CD4-positive, alpha-beta T cell treated with Interleukin-17A for 4 hours (primary cell): ENCODE measurements at places on chromosomes 6 and 20.
A peak's percentile ranks its signal among the peaks of the same experiment; 100 is the strongest.

GRCh38 chr6:17057322-17057721, 44.5 kb upstream of the STMND1 start:
- no peak for DNase-seq

DNA sequence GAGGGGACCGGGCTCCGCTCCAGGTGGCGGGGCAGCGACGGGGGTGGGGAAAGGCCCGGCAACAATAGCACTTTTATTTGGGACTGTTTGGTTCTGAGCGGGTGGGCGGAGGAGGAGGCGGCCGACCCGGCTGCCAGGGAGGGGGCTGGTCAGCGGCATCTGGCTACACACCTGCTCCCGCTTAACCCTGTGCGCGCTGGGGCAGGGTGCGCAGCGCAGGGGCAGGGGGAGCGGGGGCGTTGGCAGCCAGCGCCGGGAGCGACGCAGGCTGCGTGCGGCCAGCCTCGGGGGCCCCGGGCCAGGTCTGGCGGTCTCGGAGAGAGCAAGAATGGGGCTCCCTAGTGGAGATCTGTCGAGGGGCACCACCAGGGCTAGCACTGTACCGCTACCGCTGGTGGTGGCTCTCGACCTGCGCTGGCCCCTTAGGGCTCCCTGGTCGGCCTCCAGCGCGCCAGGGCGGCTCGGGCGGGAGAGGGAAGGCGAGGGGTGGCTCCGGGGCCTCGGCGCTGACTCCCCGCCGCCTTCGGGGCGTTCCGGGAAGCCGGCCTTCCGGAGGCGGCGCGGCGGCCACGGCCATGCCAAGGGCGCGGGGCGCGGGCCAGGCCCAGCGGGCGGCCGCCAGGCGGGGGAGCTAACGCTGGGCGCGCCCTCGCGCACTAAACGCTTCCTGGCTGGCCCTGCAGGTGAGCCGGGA, 92.4 kb downstream of the NCR2 start:
- DNase-seq: peak; percentile 27

DNA sequence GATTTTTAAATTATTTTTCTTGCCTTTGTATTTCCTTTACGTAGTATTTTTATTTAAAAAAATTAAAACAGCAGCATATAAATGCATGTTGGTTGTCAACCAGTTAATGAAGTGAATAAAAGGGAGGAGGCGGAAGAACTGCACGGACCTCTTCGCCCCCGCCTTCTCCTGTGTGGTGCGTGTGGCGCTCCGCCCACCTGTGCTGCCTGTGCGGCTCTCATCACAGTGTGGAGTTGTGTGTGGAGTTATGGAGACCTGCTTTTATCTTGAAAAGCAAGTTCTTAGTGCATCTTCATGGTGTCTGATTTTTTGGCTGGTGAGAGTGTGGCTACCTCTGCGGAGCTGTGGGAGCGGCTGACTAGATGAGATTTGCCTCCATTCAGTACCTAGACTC, 58.4 kb downstream of the PTPN1 start:
- no peak for DNase-seq

- DNase-seq: peak; percentile 32
These were observed 2.3 kb downstream of the CCND3 start for GRCh38 chr6:41939176-41939847.

- no peak for DNase-seq
These were observed 64.7 kb downstream of the ARHGAP18 start for GRCh38 chr6:129645106-129645829.

GRCh38 chr20:34574426-34574825, 15.9 kb downstream of the MAP1LC3A start:
- DNase-seq: no peak

DNA sequence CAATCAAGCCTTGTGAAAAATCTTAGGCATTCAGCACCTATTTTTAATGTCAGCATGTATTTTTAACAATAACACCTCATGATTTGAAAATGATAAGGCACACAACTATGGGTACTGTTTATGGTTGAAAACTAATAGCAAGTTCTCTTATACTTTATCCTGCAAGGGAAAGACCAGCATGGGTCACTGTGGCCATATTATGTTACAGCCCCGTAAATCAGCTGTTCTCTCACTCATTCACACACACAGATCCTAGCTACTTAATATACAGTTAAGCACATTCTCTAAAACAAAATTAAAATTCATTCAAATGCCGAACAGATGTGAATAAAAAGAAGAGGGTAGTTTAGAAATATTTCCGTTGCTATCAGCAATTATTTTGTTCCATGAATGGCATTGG, 224.4 kb downstream of the OGFRL1 start:
- DNase-seq: no peak

GRCh38 chr20:47043086-47043485, 148.4 kb downstream of the EYA2 start:
- no peak for DNase-seq

GRCh38 chr20:63268256-63268655, 4.4 kb upstream of the ARFGAP1 start:
- DNase-seq: no peak

DNA sequence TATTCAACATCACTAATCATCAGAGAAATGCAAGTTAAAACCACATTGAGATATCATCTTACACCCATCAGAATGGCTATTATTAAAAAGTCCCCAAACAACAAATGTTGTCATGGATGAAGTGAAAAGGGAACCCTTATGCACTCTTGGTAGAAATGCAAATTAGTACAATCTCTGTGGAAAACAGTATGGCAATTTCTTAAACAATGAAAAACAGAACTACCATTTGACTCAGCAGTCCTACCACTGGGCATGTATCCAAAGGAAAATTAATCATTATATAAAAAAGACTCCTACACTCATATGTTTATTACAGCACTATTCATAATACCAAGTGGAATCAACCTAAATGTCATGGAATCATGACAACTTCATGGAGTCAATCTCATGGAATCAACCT, 611.3 kb upstream of the GJE1 start:
- no peak for DNase-seq

GRCh38 chr6:62285612-62286469, at the start of gene KHDRBS2:
Gene KHDRBS2, minus strand, starts transcription at chr6:62286225.
- DNase-seq: peak; percentile 7

DNA sequence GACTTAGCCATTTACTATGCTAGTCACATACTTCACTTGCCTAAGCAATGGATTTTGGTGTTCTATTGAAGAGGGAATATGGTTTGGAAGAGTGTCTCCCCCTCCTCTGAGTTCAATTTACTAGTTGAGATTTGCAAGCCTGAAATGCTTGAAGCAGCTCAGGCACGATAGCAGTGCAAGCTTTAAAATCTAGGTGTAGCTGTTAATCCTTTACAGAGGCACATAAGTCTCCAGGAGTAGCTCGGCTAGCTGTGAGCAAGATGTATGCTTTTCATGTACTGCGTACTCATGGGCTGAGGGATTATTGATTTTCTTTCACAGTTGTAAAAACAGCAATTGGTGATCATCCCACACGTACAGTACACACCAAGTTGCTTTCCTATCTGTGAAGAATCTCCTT, 726 bp downstream of the FLRT3 start:
- no peak for DNase-seq

DNA sequence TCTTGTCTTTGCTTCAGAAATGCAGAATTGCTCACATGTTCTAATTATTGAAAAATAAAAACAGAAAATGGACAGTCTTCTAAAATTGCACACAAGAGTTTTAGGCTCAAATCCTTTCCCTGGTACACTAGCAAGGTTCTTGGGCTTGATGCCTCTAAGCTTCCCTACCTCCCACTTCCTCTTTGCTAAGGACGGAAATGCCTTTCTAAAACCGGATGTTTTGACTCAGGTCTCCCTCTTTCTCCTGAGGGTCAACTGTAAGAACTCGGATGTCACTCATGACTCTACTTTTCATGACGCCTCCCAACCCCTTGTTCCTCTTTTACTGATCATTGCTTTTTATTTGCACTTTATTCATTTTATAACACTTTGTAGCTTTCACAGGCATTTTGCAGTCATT, 613.5 kb downstream of the C6orf118 start:
- no peak for DNase-seq

DNA sequence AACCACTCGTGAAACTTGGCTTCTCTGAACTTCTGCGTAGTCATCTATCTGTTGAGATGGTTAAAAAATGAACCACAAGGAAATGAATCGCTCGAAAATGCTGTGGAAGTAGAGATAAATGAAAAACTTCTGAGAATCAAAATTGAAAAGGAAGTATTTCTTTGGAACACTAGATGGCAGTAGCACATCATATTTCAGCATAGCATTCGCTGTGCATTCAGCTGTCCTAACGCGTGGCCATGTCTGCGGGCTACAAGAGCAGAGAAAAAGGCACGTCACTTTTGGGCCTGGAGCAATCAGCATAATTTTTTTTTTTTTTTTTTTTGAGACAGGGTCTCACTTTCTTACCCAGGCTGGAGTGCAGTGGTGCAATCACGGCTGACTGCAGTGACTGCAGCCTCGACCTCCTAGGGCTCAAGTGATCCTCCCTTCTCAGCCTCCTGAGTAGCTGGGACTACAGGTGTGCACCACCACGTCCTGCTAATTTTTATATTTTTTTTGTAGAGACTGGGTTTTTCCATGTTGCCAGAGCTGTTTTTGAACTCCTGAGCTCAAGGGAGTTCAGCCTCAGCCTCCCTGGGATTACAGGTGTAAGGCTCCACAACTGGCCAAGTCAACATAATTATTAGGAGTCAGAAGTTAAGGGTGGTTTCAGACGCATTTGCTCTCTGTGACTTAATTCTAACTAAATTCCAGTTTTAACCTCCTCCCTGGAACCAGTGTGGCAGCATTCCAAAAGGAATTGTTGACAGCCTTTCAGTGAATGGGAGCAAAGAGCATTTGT, 8.8 kb upstream of the PERP start:
- peak; percentile 50 for DNase-seq

GRCh38 chr6:50520326-50521266, 192.7 kb upstream of the TFAP2D start:
- no peak for DNase-seq

GRCh38 chr6:26432627-26433201, 7.6 kb upstream of the BTN3A3 start:
- no peak for DNase-seq

GRCh38 chr6:130945401-130945919, 117.6 kb downstream of the EPB41L2 start:
- DNase-seq: no peak

DNA sequence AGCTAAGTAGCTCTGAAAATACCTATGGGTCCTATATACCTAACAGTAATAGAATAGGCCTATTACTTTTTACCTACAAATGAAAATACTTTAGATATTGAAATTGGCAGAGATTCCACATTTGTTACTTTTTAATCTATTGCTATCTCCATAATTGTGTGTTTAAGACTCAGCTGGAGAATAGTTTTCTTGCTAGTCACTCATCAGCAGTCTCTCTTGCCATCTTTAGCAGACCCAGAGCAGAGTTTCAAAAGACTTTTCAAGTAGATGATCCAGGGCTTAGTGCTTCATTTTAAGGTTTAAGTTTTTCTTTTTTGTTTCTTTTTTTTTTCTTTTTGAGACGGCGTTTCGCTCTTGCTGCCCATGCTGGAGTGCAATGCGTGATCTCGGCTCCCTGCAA, 12.9 kb downstream of the ANKS1A start:
- DNase-seq: no peak

DNA sequence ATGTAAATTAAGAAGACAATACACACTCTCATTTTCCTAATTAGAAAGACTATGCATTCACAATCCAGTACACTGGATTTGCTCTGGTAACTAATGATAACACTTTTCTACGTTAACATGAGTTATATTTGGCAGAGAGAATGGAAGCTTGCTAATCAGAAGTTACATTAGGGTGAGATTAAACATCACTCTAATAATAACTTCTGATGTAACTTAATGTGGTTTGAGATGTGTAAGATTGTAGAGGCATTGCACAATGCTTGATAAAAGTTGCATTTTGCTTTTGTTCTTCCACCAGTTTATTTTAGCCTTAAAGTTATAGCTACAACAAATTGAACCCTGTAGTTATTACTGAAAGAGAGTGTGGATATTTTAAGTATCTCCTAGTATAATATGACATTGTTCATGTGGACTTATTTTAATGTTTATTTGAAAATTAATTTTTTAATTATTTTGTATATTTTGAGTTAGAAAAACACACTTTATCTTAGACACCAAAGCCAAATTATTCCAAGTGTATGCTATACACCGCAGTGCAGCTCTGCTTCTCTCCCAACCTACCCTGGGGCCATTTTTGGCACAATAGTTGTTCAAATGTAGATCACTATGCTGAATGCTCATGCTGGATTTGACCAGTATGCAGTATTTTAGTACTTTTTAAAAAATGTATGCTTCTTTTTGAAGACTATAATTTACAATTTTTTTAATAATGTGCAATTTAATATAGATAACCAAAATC, 143.2 kb downstream of the SLC16A10 start:
- no peak for DNase-seq

GRCh38 chr6:170553534-170554012, 466 bp upstream of the PSMB1 start:
- no peak for DNase-seq

DNA sequence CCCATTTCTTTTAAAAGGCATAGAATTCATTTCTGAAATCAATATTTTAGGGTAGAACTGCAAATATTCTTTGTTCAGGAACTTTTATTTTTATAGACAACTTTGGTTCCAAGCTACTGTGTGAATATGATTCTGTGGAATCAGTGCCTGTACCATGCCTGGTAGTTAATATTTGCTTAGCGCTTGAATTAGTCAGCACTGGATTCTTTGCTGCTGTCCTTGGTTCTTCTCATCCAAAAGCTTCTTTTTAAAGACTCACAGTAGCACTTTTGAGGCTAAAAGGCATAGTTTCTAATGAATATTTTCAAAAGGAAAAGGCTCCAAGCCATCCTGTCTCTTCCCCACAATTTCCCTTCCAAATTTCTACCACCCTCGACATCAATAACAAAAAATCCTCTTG, 109.5 kb downstream of the SLC35F1 start:
- DNase-seq: no peak

GRCh38 chr6:11258260-11259237, 26.1 kb upstream of the NEDD9 start:
- peak; percentile 26 for DNase-seq

GRCh38 chr6:1080453-1081337, 231.2 kb upstream of the FOXQ1 start:
- no peak for DNase-seq

- no peak for DNase-seq
These were observed 22.5 kb upstream of the OPN5 start for GRCh38 chr6:47759364-47759763.

DNA sequence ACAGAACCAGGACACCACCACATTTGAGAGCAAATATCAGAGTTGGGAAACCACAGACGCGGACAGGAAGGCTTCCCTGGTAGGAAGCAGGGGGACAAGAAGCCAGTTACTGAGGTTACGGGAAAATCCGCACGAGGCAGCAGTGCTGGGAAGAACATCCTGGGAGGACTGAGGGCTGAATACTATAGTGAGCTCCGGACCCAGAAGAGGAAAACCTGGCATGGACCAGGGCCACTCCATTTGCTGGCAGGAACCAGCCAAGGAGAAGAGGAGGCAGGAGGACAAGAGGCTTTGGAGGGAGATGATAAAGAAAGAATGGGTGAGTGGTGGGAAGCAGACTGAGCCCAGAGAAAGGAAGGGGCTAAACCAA, 6.1 kb upstream of the DSN1 start:
- DNase-seq: no peak

GRCh38 chr6:3791526-3792203, 40.2 kb upstream of the PXDC1 start:
- no peak for DNase-seq
